NCI-H2171 (cell line): ENCODE measurements at places on chromosomes 5 and 9.
A peak's percentile ranks its signal among the peaks of the same experiment; 100 is the strongest.

- DNase-seq, result no peak
Observed at GRCh38 chr5:87340716-87341115, 72.0 kb downstream of the CCNH start.

DNA sequence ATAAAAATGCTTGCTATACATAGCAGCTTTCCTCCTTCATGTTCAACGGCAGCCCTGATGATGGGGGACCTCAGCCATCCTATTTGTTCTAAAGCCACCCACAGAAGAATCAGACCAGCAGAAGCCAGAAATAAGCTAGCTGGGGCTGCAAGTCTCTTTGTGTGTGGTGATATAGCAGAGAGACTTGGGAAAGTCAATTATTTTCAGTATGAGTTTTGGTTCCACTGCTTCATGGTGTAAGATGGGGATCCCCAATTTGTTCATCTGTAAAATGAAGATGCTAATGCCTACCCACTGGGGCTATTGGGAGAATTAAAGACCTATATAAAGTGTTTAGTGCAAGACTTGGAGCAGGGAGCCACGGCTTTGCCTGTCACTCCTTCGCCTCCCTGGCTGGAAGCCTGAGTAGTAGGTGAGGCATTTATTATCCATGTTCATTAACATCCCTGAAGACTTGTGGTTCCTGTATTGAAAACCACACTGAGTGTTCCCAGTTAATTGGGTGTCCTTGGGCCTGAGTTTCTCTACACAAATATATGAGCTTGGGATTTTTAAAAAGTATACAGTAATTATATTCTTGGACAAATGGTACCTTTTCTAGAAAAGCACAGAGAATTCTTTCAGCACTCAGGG is 210.1 kb upstream of the SLC24A2 start:
- DNase-seq, result no peak

- DNase-seq, result no peak
Observed at GRCh38 chr5:133506181-133506580, 106.2 kb downstream of the FSTL4 start.

DNA sequence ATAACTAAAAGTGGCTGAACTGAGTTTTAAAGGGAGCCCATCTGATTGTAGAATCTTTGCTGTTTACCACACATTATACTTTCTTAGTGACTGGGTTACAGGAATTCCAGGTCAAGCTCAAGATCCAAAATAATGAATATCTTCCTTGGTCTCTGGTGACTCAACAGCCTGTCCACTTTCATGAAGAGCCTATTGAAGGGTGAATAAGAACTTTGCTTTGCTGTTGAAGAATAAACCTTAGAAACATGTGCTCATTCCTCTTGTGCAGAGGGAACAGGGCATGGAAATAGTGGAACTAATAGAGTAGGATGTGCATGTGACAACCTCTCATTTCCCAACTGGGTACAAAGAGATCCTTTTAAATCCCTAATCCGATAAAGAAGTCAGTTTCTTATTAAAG is 21.4 kb downstream of the ALDH1A1 start:
- DNase-seq, result no peak

GRCh38 chr9:33468215-33468730 is 5.5 kb downstream of the NOL6 start:
- no peak for DNase-seq

GRCh38 chr9:129141066-129142041 is 30.1 kb downstream of the PTPA start:
- no peak for DNase-seq

GRCh38 chr9:101247297-101247696 is 137.5 kb downstream of the BAAT start:
- no peak for DNase-seq

- DNase-seq, result no peak
Observed at GRCh38 chr5:160837749-160838593, 14.0 kb downstream of the ATP10B start.

DNA sequence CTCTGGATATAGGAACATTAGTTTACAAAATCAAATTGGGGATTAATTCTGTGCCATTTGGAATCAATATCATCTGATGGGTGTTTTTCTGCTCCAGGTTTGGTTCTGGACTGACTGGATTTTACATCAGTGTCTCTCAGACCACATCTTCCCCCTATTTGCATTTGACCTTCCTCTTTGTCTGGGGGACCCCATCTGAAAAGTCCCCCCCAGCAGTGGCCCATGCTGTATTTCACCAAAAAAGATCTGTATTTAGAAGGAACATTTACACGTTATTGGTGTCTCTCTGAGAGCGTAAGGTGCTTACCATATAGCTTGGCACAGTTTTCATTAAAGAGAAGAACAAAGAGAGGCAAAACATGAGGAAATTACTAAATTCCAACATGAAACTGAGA is 215.6 kb upstream of the CLINT1 start:
- no peak for DNase-seq

DNA sequence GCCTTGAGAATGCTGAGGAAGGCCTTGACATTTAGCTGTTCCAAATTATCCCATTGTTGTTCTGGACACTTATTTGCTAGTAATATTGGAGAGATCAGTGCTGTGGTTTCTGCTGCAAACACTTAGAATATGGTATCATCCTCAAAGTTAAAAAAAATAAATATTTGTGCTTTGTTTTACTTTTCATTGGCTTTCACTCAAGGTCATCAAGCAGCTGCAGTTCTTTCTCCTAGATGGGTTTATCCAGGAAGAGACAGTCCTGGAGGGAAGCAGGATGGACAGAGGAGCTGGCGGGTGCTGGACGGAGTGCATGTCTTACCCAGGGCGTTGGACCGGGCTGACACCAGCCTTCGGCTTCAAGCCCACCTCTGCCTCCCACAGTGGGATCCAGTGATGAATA is 193.6 kb downstream of the MTRR start:
- DNase-seq, result no peak

DNA sequence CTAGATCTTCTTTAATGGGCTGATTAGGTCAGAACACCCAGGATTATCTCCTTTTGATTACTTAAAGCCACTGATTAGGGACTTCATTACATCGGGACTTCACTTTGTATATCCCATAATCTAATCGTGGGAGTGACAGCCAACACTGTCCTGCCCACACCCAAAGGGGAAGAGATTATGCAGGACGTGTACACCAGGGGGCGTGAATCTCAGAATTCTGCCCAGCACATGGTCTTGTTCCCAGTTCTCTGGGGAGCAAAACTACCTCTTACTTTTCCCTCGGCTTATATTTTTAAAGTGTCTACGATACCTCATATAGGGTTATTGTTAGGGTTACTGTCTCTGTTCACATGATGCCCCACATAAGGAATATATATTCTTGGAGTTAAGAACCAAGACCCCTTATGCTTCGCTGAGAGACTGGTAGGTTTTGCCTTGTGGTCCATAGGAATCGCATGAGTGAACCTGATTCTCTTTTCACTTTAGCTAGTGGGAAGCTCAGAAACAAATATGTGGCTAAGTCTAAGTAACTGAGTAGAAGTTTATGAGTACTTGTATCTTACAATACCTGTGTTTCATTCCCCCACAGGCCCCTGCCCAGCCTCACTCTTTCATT is 192.7 kb downstream of the GNA14 start:
- DNase-seq, result no peak

DNA sequence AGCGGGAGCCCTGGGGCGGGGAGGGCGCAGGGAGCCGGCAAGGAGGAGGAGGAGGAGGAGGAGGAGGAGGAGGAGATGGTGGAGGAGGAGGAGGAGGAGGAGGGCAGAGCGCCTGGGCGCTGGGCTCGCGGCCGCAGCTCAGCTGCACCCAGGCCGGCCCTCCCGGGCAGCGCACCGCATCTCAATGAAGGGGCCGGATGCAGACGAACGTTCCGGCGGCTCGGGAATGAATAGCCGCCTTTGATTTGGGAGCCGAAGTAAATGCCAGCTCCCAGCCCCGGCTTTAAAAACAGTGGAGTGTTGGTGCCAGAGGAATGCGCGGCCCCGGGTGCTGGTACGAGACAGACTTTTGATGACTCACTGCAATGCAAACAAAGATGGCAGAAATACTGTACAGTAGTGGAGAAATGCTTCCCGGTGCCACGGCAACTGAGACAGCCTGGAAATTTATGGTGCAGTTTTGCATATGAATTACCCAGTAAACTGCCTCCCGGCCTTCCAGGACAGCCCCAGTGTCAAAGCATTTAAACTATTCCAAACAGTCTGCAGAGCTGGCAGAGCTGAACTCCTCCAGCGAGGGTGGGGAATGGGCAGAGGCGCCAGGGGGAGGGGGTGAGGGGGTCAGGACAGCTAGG is 43.1 kb downstream of the NACC2 start:
- peak; percentile 45 for DNase-seq

DNA sequence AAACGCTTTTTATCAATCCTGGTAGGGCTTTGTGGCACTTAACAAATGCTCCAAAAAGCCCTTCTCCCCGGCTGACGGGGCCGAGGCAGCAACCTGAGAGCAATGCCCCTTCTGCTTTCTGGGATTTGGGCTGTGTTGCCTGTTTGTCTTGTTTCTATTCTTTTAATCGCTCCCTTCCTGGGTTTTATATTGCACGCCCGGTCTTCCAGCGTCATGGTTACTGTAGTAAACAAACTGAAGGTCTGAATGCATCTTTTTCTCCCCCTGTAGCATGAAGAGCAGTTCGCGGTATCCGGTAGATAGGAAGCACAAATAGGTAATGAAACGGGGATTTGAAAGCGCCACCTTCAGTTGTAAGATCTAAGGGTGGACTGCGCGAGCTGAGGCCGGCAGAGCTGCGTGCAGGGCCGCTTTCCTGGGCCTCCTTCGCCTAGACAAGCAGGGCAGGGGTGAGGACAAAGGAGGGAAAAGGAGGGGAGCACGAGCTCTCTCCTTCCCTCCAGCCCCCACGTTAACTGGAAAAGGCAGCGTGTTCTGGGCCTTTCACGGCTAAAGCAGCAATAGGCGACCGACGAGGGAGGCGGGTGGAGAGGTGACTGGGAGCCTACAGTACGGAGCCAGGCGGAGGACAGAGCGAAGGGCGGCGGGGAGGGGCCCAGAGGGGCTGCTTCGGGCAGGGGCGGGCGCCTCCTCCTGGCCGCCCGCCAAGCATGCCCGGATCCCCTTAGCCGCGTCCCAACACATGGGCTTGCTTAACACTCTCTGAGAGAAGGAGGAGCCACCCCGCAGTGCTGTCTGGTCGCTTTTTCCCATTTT is 49.3 kb upstream of the ZNF366 start:
- DNase-seq, result no peak

DNA sequence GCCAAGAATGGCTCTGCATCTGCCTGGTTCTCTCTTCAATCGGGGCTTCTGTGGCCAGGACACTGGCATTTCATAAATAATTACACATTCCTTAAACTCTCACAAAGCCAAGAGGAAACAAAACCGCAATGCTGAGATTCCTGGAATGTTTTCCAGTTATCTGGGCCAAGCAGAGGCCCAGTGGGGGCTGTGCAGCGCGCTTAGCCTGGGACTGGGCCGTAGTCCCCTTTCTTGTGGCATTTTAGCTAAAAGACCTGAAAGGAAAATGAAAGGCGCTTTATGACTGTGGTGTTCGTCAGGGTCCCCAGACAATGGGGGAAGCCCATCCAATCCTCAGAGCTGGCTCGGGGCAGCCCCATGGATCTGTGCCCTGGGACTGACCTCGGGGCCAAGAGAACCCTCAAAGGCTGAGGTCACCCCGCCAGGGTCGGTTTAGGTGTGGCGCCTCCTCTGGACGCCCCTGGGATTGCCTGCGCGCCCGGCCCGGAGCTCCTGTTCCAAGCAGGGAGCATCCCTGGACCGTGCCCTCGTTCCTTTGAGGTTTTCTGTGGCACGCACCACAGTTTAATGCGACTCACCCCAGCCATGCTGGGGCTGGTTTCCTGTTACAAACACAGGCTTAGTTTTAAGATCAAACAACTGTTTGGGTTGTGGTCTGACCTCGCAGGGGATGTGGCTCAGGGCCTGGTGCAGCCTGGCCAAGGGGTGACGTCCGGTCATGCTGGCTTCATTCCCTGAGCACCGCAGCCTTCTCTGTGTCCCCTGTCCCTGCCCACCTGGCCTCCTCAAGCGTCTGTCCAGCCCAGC is 51.5 kb upstream of the NKD2 start:
- no peak for DNase-seq

- DNase-seq, result no peak
Observed at GRCh38 chr5:125549322-125549911, 803.0 kb upstream of the ZNF608 start.

DNA sequence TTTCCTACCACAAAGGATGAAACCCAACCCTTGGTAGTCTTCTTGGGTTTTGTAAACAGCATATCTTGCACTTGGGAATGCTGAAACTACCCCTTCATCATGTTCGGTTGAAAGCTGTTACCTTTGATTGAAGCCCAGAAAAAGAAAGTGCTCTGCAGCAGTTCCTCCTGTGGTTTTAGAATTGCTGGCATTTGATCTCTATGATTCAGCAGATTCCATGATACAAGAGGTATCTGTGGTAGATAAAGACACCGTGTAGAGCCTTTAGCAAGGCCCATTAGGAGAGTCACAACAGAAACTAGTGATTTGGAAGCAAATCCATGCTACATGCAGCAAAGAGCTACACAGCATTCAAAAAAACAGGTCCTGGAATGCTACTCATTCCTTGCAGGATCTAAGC is 557.0 kb downstream of the TLE1 start:
- no peak for DNase-seq

GRCh38 chr5:132089363-132089762 is 15.8 kb downstream of the CSF2 start:
- DNase-seq, result no peak

- DNase-seq, result no peak
Observed at GRCh38 chr5:168960497-168960896, 340.4 kb downstream of the SLIT3 start.
